ENCODE measurements at places on chromosomes 5 and 9. TPM values are rescaled to one million over a fixed set of nuclear protein-coding genes. Genes with fewer than 3 reads are reported as not detected.

Gene SLC36A2
- total RNA-seq, result not detected

Gene CCDC171
- total RNA-seq, result 0.58 TPM

Gene BRD9
- total RNA-seq, result 47.6 TPM

Gene FOCAD
- 36.1 TPM for total RNA-seq

Gene CNTNAP3B
- 51.5 TPM for total RNA-seq

Gene ANKRD20A1
- 0.58 TPM for total RNA-seq

Gene FAM200C
- 2.2 TPM for total RNA-seq

Gene CA9
- 0.15 TPM for total RNA-seq

Gene FBXW5
- total RNA-seq, result 187 TPM

Gene OTP
- not detected for total RNA-seq

Gene IL5
- total RNA-seq, result not detected

- DNase-seq, result no peak
Measured at GRCh38 chr9:7970681-7971330, 171.2 kb upstream of the DMAC1 start.

GRCh38 chr9:130343445-130343918 is 77.9 kb downstream of the HMCN2 start:
- no peak for DNase-seq

- DNase-seq, result no peak
Measured at GRCh38 chr9:93127395-93127911, 6.6 kb downstream of the NINJ1 start.

DNA sequence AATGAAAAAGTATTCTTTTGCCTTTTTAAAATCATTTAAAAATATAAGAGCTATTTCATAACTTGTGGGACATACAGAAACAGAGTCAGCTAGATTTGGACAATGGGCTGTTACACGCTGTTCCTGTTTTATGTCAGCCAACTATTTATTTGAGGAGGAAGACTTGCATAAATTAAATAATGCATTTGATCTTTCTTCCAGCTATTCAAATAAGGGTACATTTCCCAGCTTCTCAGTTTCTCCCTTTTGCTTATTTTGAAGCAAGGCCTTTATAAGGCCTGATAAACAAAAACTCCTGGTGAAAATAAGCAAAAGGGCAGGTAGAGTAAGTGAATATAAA is 6.5 kb downstream of the STOM start:
- no peak for DNase-seq

GRCh38 chr9:90421786-90422185 is 220.8 kb downstream of the DIRAS2 start:
- DNase-seq, result no peak

DNA sequence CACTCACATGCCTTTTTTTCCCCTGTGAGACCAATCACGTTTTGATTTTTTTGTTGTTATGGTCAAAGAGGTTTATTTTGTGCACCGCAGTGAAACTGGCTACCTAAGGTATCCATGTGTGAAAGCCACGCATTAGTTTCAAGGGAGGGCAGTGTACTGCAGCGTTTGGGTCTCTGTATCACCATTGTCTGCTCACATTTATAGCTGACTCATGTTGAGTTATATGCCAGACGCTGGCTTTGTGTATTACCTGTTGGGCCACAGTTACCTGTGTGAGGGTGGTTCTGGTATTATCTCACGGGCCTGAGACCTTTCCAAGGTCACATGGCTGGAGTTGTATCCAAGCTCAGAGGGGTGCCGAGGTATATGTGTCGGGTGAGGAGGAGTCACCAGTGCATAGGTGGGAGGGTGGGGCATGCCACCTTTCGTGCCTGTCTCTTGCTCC is 75.8 kb downstream of the ARHGAP26 start:
- no peak for DNase-seq

DNA sequence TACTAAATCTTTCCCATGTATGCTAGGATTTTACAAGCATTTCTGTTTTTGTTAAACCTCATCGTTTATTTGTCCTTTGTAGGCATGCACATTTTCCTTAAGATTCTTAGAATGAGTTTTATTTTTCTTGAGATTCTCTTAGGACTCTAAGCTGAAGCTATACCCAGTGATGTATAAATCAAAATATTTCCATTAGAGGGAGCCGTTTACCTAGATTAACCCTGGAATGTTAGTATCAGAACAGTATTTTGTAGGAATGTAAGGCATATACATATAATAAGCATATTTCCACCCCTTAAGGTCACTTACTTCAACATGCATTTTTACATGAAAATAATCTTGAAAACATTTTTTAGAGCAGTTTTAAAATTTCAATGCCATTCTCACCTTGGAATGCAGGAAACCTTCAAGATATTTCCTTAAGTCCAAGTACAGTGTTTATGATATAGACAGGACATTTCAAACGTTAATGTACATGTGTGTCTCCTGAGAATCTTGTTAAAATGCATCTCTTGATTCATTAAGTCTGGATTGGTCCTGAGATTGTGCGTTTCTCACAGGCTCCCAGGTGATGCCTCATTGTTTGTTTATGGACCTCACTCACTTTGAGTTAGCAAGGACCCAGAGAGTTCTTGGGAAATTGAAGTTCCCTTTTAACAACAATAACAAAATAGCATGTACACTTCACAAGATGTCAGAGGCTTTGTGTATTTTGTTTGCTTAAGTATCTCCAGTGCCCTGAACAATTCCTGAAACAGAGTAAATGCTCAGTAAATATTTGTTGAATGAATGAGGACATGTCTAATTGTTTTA is 34.9 kb upstream of the FCHO2 start:
- no peak for DNase-seq

- peak; percentile 22 for DNase-seq
Measured at GRCh38 chr5:112210430-112211005, 208.6 kb downstream of the EPB41L4A start.

- DNase-seq, result no peak
Measured at GRCh38 chr9:5040730-5041389, 55.8 kb downstream of the JAK2 start.

DNA sequence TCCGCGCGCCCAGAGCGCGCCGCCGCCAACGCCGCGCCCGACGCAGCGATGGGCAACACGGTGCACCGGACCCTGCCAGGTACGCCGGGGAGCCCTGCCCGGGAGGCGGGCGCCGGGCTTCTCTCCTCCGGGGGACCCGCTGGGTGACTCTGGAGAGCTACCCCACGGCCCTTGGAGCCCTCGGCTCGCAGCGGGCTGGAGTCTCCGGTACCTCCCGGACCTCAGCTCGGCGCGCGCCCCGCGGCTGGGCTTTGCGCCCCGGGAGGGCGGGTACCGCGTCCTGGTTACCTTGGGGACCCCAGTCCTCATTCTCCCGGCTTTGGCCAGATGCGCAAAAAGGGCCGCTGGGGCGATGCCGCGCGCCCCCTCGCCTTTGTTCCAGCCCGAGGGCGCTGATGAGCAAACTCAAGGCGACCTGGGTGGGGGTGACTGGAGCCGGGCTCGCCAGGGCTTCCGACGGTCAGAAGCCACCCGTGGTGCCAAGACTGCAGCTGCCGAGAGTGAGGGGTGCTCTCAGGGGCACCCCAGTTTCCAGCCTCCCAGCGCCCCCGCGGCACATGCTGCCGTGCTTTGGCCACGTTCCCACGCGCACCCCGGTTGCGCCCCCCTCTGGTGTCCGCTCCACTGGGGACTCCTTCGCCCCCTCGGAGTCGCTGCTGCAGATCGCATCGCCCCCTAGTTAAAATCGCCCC is 442 bp downstream of the NEURL1B start:
- no peak for DNase-seq

- no peak for DNase-seq
Measured at GRCh38 chr5:37055383-37055990, 178.9 kb downstream of the NIPBL start.

DNA sequence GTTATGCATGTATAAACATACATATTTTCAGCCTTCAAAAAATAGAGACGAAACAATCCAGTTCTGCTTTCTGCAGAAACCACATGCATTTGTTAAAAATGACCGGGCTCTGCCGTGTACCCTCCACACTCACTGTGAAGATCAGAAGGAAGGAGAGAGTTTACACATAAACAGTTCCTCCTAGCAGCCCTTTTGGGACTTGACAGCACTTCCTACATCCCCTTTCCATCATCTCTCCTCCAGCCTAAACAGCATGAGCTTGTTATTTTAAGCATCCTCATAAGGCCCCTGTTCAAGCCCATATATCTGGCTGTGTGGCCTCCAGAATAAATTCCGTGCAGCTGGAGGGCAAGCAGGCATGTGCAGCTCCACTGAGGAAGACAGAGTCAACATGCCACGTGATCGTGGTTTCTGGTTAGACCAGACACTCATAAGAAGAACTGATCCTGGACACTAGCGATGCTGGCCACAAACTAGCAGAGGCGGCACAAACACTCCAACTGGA is 42.2 kb downstream of the NIPAL4 start:
- DNase-seq, result no peak

DNA sequence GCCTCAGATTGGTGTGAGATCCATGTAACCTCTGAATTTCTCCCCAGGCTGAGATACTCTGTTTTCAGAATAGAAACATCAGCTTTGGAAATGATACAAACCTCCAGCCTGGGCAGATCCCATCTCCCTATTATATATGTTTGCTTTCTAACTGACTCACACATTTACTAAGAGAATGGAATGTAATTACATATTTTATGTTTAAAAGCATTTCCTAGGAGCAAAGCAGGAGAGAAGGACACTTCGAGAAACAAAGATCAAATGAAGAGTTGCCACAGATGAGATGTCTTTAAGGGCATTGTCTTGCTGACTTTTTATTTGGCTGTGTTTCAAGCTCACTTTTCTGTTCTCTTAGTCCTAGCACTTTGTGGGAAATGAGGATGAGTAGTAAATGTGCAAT is 96.3 kb downstream of the CDH18 start:
- DNase-seq, result no peak

GRCh38 chr5:171205375-171205774 is 103.7 kb upstream of the TLX3 start:
- DNase-seq, result no peak

DNA sequence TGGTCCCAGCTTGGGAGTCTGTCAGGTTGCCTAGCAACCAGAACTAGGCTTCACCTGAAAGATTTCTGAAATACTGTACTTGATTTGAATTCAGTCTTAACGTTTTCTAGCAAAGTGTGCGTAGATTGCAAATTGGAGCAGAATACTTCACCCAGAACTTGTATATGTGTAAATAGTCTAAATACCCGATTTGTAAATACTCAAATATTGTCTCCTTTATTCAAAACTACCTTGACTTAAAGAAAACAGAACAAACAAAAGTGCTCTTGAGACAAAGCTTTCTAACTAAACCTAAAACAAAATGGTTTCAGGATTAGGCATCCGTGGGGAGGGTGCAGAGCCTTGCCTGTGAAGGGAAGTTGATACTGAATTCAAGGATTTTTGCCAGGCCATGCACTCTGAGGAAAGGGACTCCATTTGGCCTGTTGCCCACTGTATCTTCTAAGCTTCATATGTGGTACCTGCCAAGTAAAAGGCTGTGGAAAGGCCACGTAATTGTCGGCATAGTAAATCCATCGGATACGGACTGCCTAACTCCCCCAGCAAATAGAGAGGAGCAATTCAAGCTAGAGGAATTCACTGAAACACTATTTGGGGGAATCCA is 744 bp upstream of the HMGCS1 start:
- DNase-seq, result no peak

GRCh38 chr5:60959156-60959555 is 14.2 kb downstream of the NDUFAF2 start:
- DNase-seq, result no peak

- DNase-seq, result no peak
Measured at GRCh38 chr9:19517202-19517942, 108.6 kb downstream of the ACER2 start.
